GM04504 (cell line): ENCODE measurements at places on chromosomes 12 and 14.

DNA sequence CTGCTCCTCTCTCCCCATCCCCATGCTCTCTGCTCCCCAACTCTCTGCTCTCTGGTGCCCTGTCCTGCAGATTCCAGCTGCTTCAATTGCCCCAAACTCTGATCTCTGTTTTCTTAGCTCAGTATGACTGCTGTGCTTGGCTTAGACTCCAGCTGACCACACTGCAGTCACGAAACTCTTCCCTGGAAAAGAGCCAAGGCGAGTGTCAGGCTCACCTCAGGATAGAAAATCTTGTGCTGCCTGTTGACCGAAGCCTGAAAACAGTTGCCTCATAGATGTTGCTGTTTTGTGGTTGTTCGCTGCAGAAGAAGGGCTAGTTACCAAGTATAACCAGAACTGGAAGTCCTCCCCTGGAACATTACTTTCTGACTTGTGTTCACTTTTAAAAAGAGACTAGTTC is 6.7 kb upstream of the STON2 start:
- DNase-seq = no peak

GRCh38 chr12:114193474-114193873 is 212.5 kb downstream of the TBX5 start:
- no peak for DNase-seq

DNA sequence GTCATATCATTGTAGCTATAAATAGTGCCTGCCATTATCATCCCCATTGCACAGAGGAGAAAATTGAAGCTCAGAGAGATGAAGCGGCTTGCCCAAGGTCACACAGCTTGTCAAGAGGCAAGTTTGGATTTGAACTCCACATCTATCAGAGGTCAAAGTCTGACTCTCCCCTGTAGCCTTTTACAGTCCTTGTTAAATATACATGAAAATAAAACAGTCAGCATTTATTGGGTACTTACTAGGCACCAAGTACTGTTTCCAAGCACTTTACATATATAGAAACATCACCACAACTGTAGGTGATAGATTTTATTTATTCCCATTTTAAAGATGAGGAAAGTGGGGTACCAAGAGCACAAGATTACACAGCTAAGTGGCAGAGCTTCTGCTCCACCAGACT is 67.2 kb downstream of the WSCD2 start:
- DNase-seq = no peak

DNA sequence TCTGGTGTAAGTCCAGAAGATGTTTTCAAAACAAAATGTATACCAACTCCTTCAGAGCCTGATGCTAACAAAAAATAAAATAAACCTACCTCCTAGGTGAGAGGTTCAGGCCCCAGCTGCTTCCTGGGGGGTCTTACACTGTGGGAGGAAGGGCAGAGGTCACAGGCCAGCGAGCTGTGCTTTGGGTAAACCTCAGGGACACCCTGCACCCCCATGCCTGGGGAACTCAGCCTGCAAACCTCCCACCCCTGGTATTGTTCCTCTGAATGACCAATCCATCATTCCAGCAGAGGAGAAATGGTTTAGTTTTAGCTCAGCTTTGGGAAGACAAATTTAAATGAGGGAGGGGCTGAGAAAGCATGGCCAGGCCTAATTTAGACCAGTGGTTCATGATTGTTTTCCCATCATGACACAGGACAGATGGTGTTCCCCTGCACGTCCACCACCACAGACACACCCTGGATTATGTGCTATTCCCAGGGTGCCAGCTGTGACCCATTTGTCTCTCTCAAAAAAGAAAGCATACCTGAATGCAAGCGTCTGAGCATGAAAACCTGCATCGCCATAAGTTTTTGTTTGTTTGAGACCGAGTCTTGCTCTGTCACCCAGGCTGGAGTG is 14.5 kb upstream of the TFCP2 start:
- no peak for DNase-seq

GRCh38 chr14:33737446-33737845 is 213.4 kb downstream of the EGLN3 start:
- DNase-seq = peak; percentile 81

- no peak for DNase-seq
Observed at GRCh38 chr14:21940887-21941856, 267.6 kb upstream of the OR4E1 start.
